Gastroesophageal sphincter (tissue), 4 donors: ENCODE measurements at places on chromosomes 6 and 20. TPM values are rescaled to one million over a fixed set of nuclear protein-coding genes. Genes with fewer than 3 reads are reported as not detected.

PLCB1 gene
- total RNA-seq, result 75.1 TPM

TTK gene
- 0.27 TPM for total RNA-seq

IMPG1 gene
- total RNA-seq, result 0.54 TPM

SAPCD1 gene
- 1.1 TPM for total RNA-seq

ZBTB22 gene
- total RNA-seq, result 19.7 TPM
